ENCODE measurements at places on chromosomes 1 and 21.

DNA sequence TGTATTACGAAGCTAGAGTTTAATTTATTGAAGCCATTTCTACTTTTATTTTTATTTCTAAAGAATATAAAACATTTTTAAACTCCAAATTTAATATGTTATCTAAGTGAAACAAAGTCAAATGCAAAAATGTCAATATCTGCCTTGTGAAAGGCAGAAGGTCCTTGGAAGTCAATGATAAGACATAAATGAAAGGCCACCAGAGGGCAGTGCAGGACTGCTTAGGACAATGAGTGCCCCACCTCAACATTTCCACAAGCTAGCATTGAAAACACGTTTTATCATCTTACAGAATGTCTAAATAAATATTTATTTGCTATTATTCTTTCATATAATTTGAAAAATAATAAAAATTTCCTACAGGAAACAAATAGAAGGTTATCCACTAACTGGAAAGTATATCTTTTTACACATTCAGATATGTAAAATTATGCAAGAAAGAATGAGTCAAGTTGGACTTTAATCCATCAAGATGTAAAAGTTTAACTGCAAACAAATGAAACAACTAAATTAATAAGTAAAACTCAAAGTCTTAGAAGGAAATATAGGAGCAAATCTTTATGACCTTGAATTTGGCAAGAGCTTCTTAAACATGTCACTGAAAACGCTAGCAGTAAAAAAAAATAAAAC lies 140.1 kb upstream of the FMN2 start:
- peak; percentile 67 for DNase-seq

- no peak for DNase-seq
Measured at GRCh38 chr1:154288661-154289060, 16.2 kb downstream of the HAX1 start.

- peak; percentile 40 for DNase-seq
Measured at GRCh38 chr1:966135-966703, at the start of gene PLEKHN1. Gene PLEKHN1, plus strand, starts transcription at chr1:966482. Its CDS starts 50 bp downstream, at chr1:966532.

- no peak for DNase-seq
Measured at GRCh38 chr1:159981351-159982055, 27.5 kb upstream of the SLAMF9 start.

- no peak for DNase-seq
Measured at GRCh38 chr1:213761845-213762407, 225.8 kb upstream of the PROX1 start.

GRCh38 chr1:36876990-36877389 lies 157.3 kb downstream of the GRIK3 start:
- DNase-seq: no peak

GRCh38 chr1:57678138-57678537 lies 254.3 kb upstream of the DAB1 start:
- DNase-seq: no peak

DNA sequence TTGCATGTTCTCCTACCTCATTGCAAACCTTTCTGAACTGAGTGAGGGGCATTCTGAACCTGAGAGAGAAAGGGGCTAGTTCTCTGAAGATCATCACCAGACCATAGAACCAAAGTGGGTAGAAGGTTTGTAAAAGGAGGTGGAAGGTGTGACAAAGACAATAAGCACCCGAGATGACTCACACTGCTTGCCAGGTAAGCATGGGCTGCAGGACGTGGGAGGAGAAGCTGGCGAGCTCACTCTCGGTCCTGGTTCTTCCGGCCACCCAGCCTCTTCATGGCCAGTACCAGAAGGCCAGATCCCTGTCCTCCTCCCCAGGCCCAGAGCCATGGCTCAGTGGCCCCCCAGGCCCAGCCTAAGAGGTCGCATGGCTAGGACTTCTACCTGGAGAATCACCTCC lies 128.3 kb downstream of the TMEM53 start:
- DNase-seq: no peak

- no peak for DNase-seq
Measured at GRCh38 chr1:111157431-111157830, 17.4 kb downstream of the CEPT1 start.

GRCh38 chr1:169368406-169368769 lies 393 bp downstream of the BLZF1 start:
- DNase-seq: no peak

- no peak for DNase-seq
Measured at GRCh38 chr1:17795836-17796645, 40.9 kb downstream of the ACTL8 start.

GRCh38 chr1:9238134-9238533 lies 3.6 kb downstream of the H6PD start:
- DNase-seq: no peak

DNA sequence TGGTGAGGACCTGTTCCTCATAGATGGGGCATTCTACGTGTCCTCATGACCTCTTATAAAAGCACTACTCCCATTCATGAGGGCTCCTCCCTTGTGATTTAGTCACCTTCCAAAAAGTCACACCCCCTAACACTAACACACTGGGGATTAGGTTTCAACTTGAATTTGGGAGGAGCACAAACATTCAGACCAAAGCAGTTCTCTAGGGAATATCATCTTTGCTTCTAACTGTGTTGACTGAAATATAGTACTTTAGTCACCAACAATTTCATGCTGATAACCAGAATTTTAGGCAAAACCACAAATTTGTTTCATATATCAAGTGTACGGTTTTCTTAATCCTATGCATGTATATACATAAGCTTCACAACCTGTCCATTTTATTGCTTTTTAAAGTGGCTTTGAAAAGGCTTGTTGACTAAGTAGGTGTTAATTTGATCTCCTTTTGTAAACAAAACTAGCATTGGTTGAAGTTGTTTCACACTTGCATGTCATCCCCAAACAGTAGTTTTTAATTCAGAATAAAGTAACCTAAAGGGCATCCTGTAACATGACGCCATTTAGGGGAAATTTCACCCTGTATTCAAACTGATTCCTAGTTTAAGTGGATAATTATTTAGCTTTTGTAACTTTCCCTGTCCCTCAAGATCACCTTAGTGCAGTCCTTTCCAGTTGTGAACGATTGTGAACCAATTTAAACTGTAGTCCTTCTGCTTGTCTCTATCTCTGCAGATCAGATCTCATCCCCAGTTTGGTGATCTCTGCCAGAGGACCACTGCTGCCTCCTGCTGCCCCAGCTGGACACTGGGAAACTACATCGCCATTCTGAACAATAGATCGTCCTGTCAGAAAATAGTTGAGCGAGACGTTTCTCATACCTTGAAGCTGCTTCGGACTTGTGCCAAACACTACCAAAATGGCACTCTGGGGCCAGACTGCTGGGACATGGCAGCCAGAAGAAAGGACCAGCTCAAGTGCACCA lies 141.1 kb downstream of the TLR5 start:
- DNase-seq: no peak

- DNase-seq: no peak
Measured at GRCh38 chr1:36941316-36941978, 92.9 kb downstream of the GRIK3 start.

- DNase-seq: no peak
Measured at GRCh38 chr1:16075337-16076030, 2.0 kb upstream of the FAM131C start.

DNA sequence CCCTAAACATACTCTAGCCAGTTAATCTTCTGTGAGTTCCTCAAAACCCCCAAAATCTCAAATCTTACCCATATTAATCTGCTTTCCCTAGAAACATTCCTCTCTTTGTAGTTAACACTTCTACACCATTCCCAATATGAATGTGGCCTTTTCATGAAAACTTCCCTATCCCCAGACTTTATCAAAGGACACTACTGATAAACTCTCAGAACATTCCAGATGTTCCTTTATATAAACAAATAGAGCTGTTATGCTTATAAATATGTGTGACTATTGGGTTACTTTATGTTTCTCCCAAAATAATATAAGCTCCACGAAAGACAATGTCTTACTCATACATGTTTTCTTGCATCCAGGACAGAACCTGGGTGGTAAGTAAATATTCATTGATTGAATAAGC lies 205.4 kb upstream of the NFIA start:
- no peak for DNase-seq

DNA sequence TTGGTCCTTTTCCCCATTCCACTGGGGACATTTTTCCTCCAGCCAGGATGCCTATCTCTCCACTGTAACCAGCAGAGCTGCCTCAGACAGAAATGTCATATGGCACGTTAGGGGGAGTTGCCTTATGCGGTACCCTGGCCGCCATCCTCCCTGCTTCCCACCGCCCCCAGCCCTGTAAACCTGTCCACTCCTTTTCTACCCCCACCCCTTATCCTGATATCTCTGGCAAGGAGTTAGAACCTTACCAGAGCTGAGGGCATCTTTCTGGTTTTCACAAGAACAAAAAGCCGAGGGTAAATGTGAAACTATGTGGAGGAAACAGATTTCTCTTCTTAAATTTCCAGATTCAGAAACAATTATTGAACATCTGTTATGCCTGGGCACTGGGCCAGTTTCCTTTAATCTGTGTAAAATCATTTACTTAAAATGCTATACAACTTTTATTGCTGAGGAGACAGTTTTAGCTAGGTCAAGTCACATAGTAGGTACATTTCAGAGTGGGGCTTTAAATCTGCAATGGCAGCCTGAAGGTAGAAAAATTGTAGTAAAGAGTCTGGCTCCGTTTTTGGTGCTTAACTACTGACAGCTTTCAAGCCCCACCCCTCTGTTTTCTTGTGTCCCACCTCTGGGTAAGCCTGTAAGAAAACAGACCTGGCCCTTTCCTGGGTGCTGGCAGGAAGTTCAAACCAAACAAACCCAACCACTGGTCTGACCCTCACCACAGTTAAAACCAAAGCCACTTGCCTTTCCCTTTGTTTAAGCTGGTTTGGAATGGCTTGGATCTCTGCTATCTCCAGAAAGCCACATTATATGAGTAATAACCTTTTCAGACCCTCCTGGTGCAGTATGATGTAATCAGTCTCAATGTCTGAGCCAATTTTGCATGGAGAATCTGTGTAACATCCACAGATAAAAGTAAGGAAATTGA lies 319.0 kb downstream of the HHAT start:
- DNase-seq: peak; percentile 29

DNA sequence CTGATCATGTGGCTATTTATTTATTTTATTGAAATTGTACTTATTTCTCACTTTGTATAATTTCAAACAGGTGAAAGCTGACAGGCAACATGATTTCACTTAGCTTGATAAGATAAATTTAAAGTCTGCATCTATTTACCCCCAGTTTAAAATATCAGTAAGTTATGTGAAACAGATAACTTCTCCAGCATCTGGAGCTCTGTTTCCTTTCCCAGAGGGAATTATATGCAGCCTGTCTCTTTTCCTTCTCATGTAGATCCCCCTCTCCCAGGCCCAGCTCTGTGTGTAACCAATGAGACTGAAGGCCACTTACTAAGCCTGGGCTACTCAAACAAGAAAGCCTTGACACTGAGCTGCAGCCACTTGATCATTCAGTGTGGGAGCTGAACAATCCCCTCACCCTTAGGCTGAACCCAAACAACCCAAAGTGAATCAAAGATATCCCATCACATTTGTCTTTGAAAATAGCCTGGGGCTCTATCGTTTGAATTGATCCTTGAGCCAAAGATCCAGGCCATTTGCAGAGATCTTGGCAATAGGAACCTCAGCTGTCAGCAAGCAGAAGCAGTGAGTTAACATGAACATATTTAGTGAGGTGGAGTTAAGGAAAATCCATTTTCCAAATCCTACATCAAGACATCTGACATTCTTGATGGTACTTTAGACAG lies 383.9 kb downstream of the TGFB2 start:
- no peak for DNase-seq

GRCh38 chr1:181011301-181012202 lies 11.1 kb downstream of the STX6 start:
- DNase-seq: no peak

GRCh38 chr1:50559421-50559820 lies 136.2 kb upstream of the DMRTA2 start:
- DNase-seq: no peak

DNA sequence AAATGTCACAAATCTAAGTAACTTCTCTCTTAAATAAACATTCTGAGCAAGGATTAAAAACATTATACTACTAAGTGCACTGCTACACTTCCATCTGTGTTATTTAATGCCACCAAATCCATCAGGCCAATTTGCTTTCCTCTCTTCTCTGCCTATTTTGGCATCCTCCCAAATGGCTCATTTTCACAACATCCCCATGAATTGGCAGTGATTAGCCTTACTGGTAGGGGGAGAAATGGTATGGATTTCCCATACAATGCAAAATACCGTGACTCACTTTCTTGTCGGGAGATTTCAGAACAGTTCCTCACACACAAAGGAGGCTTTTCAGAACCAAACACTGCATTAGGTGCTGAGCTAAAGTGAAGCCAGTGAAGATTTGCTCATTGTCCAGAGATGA lies 195.7 kb downstream of the MIS18A start:
- DNase-seq: no peak

- DNase-seq: no peak
Measured at GRCh38 chr21:19981938-19982337, 1016.3 kb upstream of the NCAM2 start.

GRCh38 chr1:208544794-208545193 lies 300.6 kb upstream of the PLXNA2 start:
- no peak for DNase-seq

DNA sequence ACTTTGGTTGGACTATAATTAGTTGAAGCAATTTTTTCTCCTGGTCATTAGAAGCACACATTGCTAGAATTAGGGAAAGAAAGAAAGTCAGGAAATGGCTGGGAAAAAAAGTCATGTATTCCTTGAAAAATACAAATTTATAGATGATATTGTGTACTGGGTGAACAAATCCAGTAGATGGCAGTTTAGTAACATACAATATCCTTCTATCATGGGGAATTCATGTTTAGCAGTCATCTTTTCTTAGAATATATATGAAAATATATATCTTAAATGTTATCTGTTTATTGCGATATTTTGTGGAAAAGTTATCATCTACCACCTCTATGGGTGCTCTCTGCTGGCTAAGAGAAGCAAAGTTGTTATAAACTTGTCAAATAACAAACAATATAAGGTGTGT lies 13.1 kb upstream of the ZRANB2 start:
- DNase-seq: no peak

- DNase-seq: no peak
Measured at GRCh38 chr1:59776960-59777852, 37.5 kb upstream of the HOOK1 start.

All from kidney glomerular epithelial cell (primary cell).